Esophagus muscularis mucosa (tissue), 4 donors: ENCODE measurements at places on chromosomes 7 and 10.

DNA sequence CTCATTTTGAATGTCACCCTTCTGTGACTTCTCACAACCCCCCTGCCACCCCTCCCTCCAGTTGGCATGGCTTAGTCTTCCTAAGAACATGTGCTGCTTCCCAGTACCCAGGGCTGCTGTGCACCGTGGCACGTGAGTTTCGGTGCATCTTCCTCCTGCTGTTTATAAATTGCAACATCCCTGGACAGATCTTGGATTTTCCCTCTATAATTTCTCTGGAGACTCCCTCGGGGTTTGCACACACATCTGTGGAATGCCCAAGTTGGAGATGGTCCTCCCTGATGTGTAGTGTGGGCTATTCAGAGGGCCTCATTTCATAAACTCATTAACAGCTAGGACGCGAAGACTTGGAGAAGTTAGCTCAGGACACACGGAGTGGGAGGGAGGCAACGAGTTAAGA lies 52.9 kb downstream of the IKZF1 start:
- H3K4me1 ChIP-seq = no peaks in the 10 kb centered on the region
- no peak overlapping the region for H3K27ac ChIP-seq
- no peaks in the 10 kb centered on the region for H3K27me3 ChIP-seq
- DNase-seq = no peak
- no peaks in the 10 kb centered on the region for H3K36me3 ChIP-seq

- peak; percentile 72 for DNase-seq
- H3K4me3 ChIP-seq = no peak overlapping the region
- no peak overlapping the region for H3K27ac ChIP-seq
- H3K27me3 ChIP-seq = no peaks in the 10 kb centered on the region
- H3K36me3 ChIP-seq = no peaks in the 10 kb centered on the region
Measured at GRCh38 chr10:43039624-43040481, 37.0 kb upstream of the RET start.

DNA sequence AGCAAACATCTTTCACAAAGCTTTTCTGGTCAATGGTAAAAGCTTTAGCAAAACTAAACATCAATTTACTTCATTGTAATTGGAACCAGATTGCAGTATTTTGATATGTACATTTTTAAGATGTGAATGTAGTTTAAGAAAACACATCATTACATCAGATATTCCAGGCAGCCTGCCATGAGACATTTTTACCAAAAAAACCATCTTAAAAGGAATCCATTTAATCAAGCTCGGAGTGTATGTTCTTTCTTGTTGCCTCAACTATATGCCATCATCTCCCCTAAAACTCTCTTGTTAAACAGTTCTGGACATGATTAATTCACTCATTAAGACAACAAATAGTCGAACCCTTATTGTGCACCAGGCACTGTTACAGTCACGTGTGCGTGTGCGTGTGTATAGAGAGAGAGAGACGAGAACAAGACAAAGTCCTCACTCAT lies 97.5 kb downstream of the UBE2H start:
- no peaks in the 10 kb centered on the region for H3K27me3 ChIP-seq
- no peak for DNase-seq
- H3K27ac ChIP-seq = peak overlapping the region; percentile 15
- H3K36me3 ChIP-seq = peaks cover 16% of the 10 kb centered on the region
- peaks cover 72% of the 10 kb centered on the region for H3K4me1 ChIP-seq
- no peak overlapping the region for H3K4me3 ChIP-seq

DNA sequence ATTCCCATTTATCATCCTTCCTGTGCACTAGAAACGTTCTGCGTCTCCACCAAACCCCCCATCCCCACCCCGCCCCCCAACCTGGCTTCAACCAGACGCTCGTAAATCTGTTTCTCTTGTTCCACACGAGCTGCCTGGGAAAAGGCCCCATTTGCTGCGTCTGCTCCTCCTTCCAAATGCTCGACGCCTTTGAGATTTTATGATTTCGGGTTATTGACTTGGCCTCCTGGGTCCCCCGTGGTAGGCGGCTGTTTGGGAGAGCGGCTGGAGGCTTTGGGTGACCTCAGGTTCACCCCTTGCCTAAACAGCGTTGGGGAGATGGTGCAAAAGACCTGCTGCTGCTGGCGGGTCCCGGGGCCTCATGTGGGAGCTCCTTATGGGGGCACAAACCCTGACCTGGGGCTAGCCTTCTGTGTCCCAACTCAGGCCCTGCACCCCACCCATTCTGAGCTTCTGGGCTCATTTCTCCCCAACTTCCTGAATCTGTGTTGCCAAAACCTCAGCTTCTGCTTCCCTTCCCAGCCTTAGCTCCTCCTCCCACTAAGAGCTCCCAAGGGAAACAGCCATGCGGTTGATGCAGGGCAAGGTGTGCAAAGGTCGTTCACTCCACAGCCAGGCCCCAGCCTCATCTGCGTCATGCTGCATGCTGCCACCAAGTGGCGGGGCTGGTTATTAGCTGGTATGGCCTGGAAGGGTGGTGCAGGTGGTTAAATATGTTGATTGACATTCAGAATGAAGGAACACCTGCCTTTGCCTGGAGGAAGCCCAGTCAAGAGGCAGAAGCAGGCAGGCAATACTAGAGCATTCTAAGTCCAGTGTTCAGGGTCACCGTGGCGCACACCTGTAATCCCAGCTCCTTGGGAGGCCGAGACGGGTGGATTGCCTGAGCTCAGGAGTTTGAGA lies 49.1 kb upstream of the ELN start:
- no peak overlapping the region for H3K27ac ChIP-seq
- no peak overlapping the region for H3K4me3 ChIP-seq
- H3K4me1 ChIP-seq = peaks cover 4% of the 10 kb centered on the region
- H3K36me3 ChIP-seq = no peaks in the 10 kb centered on the region
- peak; percentile 88 for DNase-seq

DNA sequence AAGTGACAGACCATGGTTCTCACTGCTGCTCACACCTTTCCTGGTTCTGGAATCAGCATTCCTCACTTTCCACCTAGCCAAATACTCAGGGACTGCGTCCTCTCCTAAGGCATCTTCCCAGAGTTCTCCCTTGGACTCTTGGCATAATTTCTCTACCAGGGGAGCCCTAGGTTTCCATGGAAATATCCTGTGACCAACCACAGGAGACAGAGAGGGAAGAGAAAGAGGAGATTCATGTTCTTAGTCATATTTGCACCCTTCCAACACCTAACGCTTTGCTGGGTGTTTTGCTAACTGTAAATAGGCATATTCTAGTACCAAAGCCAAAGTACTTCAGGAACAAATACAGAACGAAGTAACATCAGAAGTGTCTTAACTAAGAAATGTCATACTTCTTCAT lies 28.6 kb downstream of the DENND11 start:
- no peaks in the 10 kb centered on the region for H3K27me3 ChIP-seq
- peaks cover 5% of the 10 kb centered on the region for H3K4me1 ChIP-seq
- no peak overlapping the region for H3K27ac ChIP-seq

GRCh38 chr10:72075376-72076115 lies 12.8 kb downstream of the SPOCK2 start:
- no peak overlapping the region for H3K27ac ChIP-seq
- H3K36me3 ChIP-seq = no peaks in the 10 kb centered on the region
- DNase-seq = no peak
- H3K4me1 ChIP-seq = no peaks in the 10 kb centered on the region

DNA sequence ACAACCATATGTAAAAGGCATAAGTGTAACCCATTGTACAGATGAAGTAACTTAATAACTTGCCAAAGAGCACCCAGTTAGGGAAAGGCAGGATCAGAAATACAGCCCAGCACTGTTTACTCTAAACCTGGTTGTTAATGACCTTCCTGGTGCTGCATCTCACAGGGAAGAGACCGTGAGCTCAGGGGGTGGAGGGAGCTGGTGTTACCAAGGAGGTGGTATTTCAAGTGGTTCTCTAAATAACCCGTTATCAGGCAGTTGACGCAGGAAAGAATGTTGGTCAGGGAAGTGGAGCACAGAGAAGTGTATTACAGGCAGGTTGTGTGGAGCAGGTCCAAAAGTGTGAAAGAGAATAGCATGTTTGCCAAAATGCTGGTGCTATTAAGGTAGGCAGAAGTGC lies 4.4 kb upstream of the ST7 start:
- H3K4me1 ChIP-seq = peaks cover 10% of the 10 kb centered on the region
- H3K27ac ChIP-seq = no peak overlapping the region
- no peaks in the 10 kb centered on the region for H3K27me3 ChIP-seq
- H3K4me3 ChIP-seq = no peak overlapping the region

DNA sequence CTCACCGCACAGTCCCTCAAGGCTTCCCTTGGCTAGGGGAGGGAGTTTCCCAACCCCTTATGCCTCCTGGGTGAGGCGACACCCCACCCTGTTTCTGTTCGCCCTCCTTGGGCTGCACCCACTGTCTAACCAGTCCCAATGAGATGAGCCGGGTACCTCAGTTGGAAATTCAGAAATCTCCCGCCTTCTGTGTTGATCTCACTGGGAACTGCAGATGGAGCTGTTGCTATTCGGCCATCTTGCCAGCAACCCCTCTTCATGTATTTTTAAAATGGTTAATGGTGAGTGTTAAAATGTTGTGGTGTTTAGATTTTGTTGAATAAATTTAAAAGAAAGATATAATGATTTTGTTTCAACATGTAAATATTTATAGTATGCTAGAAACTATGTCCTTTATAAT lies 22.0 kb downstream of the UMAD1 start:
- H3K36me3 ChIP-seq = no peaks in the 10 kb centered on the region
- no peaks in the 10 kb centered on the region for H3K27me3 ChIP-seq
- H3K27ac ChIP-seq = no peak overlapping the region
- DNase-seq = no peak
- H3K4me1 ChIP-seq = no peaks in the 10 kb centered on the region

GRCh38 chr7:2896131-2896530 lies 52.0 kb upstream of the GNA12 start:
- no peak overlapping the region for H3K4me3 ChIP-seq
- H3K27me3 ChIP-seq = no peaks in the 10 kb centered on the region
- DNase-seq = no peak

GRCh38 chr10:116178086-116178605 lies 94.9 kb downstream of the GFRA1 start:
- no peak overlapping the region for H3K4me3 ChIP-seq
- no peak for DNase-seq
- H3K4me1 ChIP-seq = no peaks in the 10 kb centered on the region
- no peak overlapping the region for H3K27ac ChIP-seq
- H3K36me3 ChIP-seq = no peaks in the 10 kb centered on the region
- no peaks in the 10 kb centered on the region for H3K27me3 ChIP-seq

- no peak overlapping the region for H3K27ac ChIP-seq
- no peaks in the 10 kb centered on the region for H3K4me1 ChIP-seq
- no peak overlapping the region for H3K4me3 ChIP-seq
- no peaks in the 10 kb centered on the region for H3K36me3 ChIP-seq
Measured at GRCh38 chr10:96205580-96205979, 65.8 kb downstream of the BLNK start.
